ENCODE measurements at places on chromosomes 12 and 14.

DNA sequence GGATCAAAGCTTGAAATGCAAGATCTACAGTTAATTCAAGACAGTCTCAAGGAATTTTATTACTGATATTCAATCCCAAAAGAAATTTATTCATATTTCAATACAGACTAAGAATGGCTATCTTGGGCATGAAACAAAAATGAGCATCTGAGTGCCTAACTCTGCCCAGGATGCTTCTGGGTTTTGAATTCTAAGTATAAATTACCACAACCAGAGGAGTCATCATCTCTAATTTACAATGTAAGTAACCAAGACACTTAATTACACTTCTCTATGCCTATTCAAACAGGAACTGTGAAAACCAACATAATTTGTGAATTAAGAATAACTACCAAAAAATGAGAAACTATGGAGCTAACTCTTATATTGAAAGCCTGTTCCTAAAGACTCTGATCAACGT is 14.1 kb downstream of the OSBPL8 start:
- no peak for DNase-seq

DNA sequence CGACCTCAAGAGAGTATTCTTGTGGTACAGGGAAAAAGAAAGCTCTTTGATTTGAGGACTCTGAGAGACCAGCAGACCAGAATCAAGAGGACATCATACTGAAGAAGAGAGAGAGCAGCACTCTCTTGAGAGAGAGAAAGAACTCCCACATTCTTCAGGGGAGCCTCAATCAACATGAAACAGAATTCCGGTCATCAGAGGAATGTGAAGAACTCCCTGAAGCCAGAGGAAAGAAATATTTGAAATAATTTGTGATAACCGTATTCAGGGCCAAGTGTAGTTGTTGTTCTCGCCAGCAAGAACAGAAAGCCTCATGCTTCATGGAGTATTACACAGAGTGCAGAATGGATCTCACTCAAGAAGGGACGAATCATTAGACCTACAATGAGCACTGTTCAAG is 363.8 kb upstream of the TMEM132C start:
- DNase-seq = peak; percentile 47

DNA sequence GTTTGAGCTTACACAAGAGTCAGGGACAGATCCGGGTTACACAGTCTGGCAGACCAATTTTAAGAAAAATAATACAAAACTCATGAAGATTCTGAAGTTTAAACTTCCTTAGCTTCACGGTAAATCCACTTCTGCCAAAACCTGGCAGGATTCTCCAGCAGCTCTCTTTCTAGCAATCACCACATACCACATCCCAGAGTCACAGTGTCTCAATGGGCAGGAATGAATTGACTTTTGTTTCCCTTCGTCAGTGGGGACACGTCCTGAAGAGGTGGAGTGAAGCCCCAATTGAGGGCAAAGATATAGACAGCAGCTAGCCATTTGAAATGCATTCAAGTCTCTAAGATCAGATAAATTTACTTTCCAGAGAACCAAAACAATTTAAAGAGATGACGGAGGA is 117.1 kb upstream of the ARHGAP5 start:
- no peak for DNase-seq

- DNase-seq = no peak
These were observed 15.0 kb upstream of the RFLNA start for GRCh38 chr12:124279846-124280360.

GRCh38 chr12:62469704-62470103 is 3.1 kb downstream of the MON2 start:
- no peak for DNase-seq

GRCh38 chr14:93999573-93999972 is 2.5 kb downstream of the CCDC197 start:
- DNase-seq = no peak

- no peak for DNase-seq
These were observed 371.4 kb upstream of the TMTC1 start for GRCh38 chr12:30155001-30155730.

DNA sequence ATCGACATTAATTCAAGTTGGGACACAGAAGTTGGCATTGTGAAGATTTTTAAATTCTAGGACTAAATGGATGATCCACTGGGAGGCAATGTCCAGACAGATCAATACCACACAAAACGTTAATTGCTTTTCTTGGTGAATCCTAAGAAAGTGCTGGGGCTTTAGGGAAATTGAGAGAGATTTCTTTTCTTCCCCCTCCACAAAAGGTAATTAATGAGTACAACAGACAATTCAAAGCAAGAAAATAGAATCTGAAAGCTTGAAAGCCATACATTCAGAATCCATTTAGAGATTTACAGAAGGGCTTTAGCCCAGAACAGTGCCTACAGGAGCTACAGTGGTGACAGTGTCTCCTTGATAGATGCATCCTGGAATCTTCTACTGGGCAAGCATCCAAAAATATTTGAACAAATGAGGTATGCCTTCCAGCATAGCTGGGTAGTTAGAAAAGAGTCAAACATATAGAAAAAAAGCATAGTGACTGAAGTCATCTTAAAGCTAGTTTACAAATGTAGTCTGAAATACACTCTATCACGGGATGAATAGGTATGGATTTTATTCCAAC is 718.1 kb downstream of the DIO2 start:
- DNase-seq = no peak

DNA sequence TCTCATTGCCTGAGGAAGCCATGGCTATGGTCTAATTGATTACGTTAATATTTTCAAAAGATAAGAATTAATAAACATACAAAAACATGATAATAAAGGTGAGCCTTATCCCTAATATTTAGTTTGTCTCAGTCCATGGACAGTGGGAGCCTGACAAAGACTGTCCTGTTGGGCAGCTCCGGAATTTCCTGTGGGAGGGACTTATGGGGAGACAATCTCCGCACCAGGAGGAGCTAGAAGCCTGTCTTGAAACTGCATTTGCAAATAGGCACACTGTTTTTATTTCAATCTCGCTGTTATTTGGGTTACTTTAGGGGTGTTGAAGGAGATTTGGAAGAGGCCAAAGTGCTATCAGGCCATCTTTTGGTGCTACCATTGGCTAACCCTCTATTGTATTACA is 50.8 kb upstream of the ZDHHC17 start:
- no peak for DNase-seq

- no peak for DNase-seq
These were observed 297.2 kb downstream of the FBXL14 start for GRCh38 chr12:1297206-1297605.

DNA sequence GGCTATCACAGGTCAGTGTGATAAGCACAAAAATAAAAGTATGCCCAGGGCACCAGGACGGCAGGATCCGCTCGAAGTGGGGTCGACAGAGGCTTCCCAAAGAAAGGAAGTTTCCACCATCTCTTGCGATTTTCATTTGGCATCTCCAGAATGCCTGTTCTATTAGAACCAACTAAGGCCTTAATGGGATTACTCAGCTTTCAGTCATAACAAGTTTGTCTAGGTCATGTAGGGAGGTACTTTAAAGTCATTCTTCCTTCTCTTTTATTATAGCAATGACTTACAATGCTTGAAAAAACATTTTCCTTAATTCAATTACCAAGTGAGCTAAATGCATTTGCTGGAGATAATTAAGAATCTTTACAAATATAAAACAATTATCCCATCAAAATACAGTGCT is 83.6 kb upstream of the DIO3 start:
- DNase-seq = no peak

DNA sequence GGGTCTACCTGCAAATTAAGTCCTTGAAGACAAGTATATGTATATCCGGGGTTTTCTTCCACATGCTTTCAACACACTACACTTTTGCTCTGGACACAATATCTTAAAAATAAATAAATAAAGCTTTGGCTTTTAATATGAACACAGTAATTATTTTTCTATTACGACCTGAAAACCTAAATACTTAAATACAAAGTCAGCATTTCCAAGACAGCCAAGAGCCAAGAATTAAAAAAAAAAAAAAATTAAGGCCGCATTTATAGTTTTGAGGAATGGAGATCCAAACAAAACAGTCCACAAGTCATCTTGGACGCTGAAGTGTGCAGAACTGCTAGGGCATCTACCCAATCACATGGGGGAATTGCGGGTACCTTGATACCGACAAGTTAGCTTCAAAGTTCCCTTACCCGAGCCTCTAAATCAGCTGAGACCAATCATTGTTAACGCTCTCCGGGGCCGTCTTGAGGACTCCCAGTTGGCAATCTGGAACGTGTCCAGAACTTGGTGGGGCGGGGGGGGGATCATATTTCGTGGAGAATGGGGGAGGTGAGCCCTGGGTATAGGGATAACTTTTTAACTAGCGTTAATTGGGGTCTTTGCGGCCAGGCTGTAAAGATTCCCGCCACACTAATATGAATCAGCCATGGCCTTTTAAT is 731 bp upstream of the PCNX4 start:
- DNase-seq = no peak

GRCh38 chr14:99790978-99791376 is 2.2 kb upstream of the EML1 start:
- DNase-seq = no peak

- no peak for DNase-seq
These were observed 201.7 kb downstream of the EXOC5 start for GRCh38 chr14:57066887-57067513.

DNA sequence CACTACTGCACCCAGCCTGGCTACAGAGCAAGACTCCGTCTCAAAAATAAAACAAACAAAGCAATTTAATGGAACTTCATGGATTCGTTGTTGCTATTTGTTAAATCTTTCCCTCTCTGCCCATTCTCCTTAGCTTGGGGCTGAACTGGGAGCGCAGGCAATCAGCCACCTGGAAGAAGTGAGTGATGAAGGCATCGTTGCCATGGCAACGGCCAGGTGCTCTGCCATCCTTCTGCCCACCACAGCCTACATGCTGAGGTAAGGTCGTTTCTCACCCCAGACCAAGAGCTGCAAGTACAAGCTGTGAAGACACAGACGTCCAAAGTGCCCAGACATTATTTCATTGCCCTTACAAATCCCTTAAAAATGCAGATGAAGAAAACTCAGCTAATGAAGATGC is 19.1 kb downstream of the AMDHD1 start:
- no peak for DNase-seq

GRCh38 chr12:62720661-62721330 is 214.2 kb downstream of the PPM1H start:
- DNase-seq = no peak

DNA sequence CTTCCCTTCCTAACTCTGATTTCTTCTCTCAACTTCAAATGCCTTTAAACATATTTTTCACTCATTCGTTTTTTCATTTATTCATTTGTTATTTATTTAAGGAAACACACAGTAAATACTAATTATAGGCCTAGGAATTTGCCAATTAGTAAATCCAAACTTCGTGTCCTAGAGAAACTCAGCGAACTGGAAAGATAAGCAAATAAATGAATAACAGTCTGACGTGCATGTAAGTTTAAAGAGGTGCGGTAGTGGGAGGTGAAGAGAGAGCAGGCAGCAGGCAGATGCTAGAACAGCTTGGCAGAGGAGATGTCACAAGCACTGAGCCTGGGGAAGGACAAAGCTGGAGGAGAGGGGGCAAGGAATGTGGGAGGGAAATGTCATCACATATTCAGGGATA is 228.2 kb downstream of the DPY19L2 start:
- no peak for DNase-seq

DNA sequence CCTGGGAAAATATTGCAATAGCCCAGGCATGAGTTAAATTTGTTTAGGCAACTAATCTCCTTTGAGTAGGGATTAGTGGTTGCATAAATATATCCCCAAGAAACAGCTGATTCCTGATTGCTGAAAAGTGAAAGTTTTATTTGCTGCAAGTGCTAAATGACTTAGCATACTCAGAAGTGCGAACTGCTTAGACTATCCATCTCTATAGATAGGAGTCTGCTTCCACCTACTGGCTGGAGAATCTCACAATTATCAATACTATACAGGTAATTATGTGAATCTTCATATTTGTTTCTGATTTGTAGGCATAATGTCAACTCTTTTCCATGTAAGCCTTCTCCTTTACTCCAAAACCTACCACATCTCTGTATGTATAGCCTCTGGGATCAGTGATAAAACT is 12.0 kb upstream of the SLCO1B3 start:
- DNase-seq = no peak

GRCh38 chr12:7695566-7696197 is at the start of gene GDF3:
Gene GDF3 (minus strand): TSS chr12:7695775. CDS start chr12:7695728, 47 bp downstream.
- DNase-seq = no peak

DNA sequence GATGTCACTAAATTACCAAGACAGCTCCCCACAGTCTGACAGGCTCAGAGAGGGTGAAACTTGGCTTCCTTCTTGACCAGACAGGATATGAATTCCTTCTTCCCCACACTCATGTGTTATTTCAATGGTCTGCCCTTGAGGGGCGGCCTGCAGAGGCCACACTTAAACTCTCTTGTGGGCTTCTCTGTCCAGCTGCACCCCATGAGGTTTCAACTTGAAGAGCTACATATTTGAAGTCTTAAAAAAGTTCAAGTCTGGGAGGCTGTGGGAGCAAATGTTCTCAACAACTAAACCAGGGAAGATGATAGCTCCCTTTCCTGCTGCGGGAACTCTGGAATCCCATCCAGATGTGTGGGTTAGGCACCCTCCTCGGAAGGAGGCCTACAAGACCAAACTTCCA is 98.3 kb downstream of the TTC7B start:
- DNase-seq = no peak

GRCh38 chr14:99148131-99148530 is 123.9 kb downstream of the BCL11B start:
- DNase-seq = no peak

GRCh38 chr12:131066207-131066885 is 112.6 kb downstream of the ADGRD1 start:
- no peak for DNase-seq

- no peak for DNase-seq
These were observed 6.4 kb upstream of the SLC25A3 start for GRCh38 chr12:98587084-98587483.

DNA sequence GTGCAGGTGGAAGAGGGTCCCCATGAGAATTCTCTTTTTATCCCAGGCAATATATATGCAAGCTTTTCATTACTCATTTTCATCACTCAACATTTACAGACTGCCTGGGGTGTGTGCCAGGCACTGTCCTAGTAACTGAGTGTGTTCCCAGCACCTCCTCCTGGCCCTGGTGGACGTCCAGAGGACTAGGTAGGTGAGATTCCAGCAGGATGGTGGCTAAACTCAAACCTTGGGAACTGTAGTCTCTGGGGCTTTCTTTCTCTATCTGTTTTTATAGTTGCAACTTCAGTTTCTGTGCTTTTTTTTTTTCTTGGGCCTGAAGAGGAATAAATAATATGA is 63.8 kb downstream of the SUSD6 start:
- no peak for DNase-seq

DNA sequence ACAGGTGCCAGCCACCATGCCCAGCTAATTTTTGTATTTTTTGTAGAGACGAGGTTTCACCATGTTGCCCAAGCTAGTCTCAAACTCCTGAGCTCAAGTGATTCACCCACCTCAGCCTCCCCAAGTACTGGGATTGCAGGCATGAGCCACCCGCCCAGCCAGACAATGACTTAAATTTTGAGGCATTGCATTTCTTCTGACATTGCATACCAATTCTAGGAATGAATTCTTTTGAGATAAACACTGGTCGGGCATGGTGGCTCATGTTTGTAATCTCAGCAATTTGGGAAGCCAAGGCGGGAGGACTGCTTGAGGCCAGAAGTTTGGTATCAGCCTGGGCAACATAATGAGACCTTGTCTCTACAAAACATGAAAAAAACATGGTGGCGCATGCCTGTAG is 2.5 kb upstream of the CELA1 start:
- no peak for DNase-seq
